ENCODE measurements at places on chromosomes 6 and 20.

- no peak for DNase-seq
Measured at GRCh38 chr6:112800439-112800838, 453.3 kb downstream of the RFPL4B start.

GRCh38 chr6:92043777-92044176 lies 1375.6 kb downstream of the EPHA7 start:
- DNase-seq, result no peak

GRCh38 chr20:43397147-43397546 lies 60.5 kb upstream of the SRSF6 start:
- no peak for DNase-seq

DNA sequence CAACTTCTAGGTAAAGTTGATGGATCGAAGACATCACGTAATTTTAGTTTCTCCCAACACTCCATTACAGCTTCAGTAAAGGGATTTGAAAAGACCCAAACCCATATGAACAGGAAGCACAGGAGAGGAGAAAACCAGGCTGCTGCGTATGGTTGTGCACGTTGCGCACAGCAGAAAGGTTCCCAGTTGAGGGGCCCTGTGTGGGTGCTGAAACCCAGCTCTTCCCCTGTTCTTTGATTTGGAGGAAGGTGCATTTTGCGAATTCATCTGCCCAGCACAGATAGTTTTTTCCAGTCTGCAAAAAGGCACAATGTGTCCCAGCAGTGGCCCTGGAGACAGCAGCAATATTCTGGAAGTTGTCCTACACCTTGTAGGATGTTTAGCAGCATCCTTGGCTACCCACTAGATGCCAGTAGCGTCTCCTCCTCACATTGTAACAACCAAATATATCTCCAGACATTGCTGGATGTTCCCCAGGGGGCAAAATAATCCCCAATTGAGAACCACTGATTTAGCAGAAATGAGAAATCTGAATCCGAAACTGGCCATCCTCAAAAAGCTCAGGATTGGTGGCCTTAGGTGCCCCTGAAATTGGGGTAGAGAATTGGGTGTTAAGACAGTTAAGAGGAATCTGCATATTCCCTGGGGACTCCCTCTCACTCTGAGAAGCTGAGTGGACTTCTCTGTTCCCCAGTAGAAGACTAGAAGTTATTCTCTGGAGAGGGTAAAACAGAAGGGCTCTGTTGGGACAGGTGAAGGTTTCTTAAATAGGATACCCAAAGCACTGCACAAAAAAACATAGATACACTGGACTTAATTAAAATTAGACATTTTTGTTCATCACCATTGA lies 12.2 kb downstream of the SUN5 start:
- no peak for DNase-seq

DNA sequence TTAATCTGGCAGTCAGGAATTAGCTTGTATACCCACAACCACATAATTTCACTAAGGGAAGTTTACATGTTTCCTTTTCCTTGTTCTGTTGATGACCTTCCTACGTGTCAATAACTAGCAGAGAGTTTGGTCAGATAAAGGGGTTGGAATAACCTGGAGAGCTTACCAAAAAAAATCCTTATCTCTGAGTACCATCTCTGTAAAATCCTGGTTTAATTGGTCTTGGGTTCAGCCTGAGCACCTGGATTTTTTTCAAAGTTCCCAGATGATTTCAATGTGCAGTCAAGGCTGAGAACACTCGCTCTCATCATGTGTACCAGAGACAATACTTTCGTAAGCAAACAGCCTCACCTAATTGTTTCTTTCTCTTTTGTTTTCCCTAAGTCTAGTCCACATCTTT lies 483.8 kb upstream of the FLRT3 start:
- no peak for DNase-seq

DNA sequence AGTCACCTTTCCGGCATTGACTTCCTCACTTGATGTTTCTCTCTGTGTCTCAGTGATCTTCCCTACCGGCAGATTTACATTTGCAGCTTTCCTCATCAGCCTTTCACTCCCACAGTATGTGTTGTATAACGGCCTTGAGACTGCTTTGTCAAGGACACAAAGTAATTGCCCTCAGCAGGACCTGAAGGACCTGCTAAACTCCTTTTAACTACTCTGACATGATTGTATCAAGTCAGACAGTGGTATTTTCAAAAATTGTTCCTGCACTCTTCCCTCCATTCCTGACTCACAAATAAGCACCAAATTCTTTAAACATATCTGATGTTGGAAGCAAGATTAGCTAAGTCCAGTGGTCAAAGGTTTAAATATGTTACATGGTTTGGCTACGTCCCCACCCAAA lies 62.4 kb downstream of the PDE10A start:
- no peak for DNase-seq

DNA sequence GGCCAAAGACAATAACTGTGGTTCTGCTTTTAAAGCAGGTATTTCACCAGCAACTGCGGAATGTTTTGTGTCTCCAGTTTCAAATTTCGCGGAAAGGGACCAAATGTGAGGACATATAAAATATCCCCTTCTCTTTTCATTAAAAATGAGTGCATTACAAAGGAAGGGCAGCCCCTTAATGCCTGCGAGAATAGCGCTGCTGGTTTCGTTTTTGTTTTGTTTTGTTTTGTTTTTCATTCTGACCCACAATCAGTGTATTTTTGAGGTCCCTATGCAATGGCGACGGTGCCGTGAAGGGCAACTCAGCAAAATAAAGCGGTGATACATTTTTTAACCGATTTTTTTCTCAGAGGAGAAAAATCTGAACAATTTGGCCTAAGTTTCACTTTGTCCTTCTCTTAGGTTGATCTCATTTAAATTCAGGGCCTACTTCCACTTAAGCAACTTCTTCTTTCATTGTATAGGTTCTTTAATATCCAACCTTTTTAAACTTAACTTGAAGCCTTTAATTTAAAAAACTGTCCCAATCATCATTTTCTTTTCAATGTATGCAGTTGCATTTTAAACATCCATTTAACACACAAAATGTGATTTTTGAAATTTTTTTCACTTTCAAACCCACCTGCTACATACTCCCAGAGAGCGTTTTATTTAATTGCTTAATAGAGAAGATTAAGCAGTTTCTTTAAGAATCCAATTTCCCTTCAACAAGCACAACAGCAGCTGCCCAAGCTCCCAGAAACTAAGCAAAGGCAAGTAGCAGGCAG lies 2.9 kb upstream of the HIVEP2 start:
- DNase-seq, result no peak

Data from HuH-7.5 (cell line).